ENCODE measurements at places on chromosomes 7 and 10.

GRCh38 chr7:157693521-157694375 is 356.9 kb downstream of the DNAJB6 start:
- DNase-seq: no peak

DNA sequence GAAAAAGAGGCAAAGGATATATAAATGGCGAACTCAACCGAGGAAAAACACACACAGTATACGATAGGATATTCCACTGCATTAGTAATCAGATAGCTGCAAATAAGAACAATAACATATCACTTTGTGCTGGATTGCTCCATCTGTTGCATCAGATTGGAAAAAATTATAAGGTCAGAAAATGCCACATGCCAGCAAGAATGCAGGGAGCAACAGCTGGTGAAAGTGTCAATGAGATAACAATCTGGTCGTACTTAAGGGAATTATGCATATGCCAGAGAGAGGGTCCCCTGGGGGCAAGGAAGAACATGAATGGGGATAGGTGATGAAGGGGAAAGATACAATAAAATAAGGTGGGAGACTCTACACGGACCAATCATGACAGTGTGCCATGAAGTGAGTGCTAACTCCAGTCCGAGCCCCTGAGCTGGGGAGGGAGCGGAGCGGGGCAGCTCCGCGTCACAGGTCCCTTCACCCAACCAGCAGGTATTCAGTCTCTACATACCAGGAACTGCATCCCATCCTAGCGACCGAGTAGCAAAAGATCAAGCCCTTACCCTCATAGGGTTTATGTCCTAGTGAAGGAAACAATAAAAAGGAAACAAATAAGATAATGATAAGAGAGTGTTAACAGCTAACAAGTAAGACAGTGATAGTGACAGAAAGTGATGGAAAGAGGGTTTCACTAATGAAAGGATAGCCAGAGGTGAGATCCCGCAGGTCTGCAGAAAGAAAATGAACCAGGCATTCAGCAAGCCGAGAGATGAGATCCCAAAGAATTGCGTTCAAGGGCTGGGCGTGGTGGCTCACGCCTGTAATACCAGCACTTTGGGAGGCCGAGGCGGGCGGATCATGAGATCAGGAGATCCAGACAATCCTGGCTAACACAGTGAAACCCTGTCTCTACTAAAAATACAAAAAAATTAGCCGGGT is 9.4 kb downstream of the MPP7 start:
- DNase-seq: no peak

DNA sequence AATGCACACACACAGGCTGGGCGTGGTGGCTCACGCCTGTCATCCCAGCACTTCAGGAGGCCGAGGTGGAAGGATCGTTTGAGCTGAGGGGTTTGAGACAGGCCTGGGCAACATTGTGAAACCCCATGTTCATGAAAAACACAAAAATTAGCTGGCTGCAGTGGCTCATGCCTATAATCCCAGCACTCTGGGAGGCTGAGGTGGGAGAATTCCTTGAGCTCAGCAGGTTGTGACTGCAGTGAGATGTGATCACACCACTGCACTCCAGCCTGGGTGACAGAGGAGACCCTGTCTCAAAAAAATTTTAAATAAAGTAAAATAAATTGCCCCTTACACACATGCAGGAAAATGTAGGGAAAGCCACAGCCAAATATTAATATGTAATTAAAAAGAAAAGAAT is 44.1 kb downstream of the RNF32 start:
- DNase-seq: no peak

DNA sequence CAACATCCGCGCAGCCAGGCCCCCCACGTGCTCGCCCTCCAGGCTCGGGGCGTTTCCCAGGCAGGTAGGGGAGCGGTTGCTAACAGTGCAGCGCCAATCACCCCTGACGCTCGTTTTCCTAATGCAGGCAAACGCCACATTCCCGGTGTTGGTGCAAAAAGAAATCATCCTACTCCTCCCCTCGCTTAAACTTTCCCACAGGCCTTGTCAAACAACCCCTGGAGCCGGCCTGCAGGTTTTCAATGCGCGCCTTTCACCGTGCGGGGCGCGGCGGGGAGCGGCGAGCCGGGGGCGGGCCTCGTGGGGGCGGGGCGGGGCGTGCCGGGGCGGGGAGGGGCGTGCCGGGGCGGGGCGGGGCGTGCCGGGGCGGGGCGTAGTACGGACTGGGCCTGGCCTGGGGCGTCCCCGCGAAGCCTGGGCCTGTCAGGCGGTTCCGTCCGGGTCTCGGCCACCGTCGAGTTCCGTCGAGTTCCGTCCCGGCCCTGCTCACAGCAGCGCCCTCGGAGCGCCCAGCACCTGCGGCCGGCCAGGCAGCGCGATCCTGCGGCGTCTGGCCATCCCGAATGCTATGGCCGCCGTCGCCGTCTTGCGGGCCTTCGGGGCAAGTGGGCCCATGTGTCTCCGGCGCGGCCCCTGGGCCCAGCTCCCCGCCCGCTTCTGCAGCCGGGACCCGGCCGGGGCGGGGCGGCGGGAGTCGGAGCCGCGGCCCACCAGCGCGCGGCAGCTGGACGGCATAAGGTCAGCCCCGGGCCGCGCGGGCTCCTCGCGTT is at the start of gene ECHDC3:
Gene ECHDC3 (plus strand): TSS at position 374 of the 770 bp plus-strand sequence. CDS start 195 bp downstream, at position 569.
- peak; percentile 92 for DNase-seq

- no peak for DNase-seq
These were observed 23.9 kb downstream of the EPC1 start for GRCh38 chr10:32323051-32323450.

- DNase-seq: no peak
These were observed 21.3 kb downstream of the CHST15 start for GRCh38 chr10:124072106-124072505.

DNA sequence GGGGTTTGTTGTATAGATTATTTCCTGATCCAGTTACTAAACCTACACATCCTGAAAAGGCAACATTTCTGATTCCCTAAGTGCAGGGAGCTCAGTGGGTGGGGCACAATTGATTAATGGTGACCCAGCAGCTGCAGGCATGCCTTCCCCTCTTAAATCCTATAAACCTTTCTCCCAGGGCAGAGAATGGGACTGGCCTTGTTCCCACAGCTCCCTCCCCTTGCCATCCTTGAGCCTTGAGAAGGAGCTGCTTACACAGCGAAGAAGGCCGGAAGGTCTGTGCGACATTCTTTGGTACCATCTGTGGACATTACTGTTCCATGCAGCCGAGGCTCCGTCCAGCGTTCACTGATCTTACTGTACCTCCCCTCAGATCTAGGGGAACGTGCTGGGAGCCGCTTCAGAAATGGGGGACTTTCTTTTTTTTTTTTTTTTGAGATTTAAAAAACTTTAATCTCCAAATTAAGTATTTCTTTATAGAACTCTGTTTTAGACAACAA is 14.3 kb downstream of the KLF6 start:
- no peak for DNase-seq

DNA sequence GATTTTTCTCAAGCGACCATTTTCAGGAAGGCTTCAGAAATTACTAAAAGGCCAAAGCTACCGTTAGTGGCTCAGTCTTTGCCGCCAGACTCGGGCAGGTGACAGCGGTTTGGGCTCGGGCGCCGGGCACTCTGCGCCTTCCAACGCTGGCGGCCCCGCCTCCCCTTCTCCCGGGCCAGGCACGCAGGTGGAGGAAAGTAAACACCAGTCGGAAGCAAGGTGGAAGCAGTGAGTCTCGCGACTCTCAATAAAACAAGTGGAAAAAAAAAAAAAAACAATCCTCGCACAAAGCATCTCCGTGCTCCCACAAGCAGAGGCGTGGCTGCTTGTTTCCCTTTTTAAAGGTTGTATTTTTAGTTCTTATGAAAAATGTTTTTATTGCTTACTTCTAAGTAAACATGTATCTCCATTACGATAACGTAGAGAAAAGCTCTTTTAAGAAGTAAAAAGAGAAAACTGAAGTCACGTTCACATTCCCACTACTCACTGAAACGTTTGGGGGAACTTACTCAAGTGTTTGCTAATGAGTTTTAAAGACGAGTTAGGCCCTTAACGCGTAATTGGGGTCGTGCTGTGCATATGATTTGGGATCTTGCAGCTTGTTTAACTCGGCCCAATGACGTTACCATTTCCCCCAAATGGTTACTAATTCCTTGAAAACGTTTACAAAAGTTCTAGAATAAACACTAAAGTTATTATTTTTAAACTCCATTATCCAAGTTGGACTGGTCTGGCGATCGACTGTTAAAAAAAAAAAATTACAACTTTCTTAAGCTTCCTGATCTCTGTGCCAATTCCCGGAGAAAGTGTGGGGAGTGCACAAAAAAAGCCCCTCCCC is 864 bp downstream of the CDCA7L start:
- DNase-seq: peak; percentile 82

DNA sequence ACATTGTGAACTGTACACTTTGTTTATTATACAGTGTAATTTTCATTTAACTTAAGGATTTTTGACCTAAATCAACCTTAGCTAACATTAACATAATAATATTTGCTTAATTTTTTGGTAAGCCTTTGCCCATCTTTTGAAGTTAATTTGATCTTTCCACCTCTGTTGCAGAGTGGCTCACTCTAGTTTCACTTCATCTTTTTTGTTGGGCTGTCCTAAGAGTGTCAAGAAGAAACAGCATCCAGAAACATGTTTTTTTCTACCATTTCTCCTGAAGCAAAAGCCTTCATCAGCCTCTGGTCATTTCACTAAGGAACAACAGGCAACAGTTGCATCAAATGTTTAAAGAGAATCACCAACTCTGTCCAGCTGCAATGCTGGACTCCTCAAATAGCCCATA is 824.7 kb downstream of the REEP3 start:
- no peak for DNase-seq

- peak; percentile 52 for DNase-seq
These were observed 111.9 kb downstream of the GRID1 start for GRCh38 chr10:86254526-86255174.

DNA sequence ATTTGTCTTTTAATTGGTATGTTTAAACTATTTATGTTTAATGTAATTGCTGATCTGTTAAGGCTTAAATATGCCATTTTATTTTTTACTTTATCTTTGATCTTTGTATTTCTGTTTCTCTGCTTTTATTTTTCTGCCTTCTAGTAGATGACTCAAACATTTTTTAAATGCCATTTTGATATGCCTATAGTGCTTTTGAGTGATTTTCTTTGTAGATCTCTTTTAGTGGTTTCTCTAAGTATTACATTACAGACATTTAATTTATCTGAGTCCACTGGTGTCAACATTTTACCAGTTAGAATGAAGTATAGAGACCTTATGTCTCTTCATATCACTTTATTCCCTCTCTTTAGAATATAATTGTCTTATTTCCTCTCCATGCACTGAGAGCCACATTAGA is 32.7 kb downstream of the IL6 start:
- DNase-seq: no peak

DNA sequence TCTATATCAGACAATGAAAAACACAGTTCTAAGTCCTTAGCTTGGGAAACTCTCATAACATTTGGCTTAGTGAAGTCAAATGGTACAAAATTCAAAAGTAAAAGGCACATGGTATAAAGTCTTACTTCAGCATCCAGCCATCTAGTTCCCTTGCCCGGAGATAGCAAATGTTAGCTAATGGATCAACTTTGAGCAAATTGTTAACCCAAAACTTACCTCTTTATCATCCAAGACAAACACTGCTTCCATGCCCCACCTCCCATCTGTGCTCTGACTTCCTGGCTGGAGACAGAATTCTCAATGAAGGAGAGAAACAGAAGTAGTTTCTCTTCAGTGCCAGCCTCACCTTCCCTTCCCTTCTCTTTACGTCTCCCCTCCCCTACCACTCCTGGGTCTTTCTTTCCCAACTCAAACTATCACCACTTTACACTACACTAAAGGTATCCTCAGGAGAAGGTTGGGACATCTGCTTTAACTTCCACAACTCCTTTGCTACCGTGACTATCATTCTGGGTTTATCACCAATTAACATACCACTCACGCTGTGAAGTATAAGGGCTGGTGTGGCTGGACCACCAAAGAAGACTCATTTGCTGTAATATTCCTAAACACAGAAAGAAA is 21.2 kb upstream of the ZNRF2 start:
- no peak for DNase-seq

DNA sequence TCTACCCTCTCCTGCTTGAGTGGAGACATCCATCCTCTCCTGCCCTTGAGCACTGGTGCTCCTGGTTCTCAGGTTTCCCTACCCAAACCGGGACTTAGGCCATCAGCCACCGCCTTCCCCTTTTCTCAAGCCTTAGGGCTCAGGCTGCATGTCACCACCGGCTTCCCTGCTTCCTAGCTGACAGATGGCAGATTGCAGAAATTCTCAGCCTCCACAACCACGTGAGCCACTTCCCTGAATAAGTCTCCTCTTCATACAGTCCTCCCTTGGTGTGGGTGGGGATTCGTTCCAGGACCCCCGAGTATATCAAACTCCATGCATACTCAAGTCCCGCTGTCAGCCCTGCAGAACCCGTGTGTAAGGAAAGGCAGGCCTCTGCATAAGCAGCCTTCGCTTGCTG is 203.5 kb upstream of the ZNF32 start:
- DNase-seq: no peak

DNA sequence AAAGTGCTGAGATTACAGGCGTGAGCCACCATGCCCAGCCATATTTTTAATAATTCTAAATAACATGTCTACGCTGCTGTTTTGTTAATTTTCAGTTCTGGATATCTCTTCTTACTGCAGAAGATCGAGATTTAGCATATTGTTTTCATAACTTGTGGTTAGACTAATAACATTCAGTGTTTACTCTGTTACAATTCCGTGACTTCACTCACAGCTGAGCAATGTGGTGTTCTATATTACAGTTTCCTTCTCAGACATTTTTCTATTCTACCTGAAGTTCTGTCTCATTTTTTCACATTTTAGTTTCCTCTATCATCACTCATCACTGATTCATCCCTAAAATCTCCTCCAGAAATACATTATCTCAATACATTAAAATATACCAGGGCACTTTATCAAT is 10.9 kb downstream of the RNF32 start:
- DNase-seq: no peak

All from iPS-NIHi11 (cell line).